ENCODE measurements at places on chromosomes 4 and X.
A peak's percentile ranks its signal among the peaks of the same experiment; 100 is the strongest.

DNA sequence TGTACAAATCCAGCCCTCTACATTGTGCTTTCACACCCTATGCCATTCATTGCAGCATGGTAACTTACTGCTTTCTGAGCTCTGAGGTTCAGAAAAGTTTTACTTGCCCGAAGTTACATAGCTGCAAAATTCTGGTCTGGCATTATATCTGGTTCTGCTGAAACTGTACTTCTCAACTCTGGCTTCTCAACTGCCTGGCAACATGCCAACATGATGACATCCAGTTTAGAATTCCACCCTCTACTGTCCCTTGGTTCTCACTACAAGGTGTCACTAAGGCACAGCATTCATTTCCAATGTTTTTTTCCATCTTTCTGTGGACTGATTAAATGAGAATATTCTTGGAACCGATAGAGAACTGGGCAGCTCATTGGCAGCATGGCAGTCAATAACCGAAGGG is 242.9 kb upstream of the PRPS2 start:
- DNase-seq: no peak

GRCh38 chrX:120205816-120206753 is 44.5 kb upstream of the ZBTB33 start:
- no peak for DNase-seq

DNA sequence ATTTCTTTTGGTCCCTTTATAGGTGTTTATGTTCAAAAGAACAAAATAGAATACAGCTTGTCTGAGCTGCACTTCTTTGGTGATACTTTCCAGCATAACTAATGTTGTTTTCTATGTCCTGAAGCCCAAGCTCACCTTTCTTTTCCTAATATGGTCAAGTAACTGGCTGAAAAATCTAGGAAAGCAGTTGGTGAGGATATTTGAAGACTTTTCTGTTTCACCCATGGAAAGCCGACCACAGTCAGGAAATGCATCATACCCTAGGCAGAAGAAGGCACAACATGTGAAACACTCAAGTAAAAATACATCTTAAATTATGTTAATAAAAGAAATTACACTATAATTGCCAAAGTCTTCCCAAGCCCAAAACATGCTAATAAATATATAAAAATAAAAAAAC is 337.0 kb downstream of the PDGFC start:
- no peak for DNase-seq

DNA sequence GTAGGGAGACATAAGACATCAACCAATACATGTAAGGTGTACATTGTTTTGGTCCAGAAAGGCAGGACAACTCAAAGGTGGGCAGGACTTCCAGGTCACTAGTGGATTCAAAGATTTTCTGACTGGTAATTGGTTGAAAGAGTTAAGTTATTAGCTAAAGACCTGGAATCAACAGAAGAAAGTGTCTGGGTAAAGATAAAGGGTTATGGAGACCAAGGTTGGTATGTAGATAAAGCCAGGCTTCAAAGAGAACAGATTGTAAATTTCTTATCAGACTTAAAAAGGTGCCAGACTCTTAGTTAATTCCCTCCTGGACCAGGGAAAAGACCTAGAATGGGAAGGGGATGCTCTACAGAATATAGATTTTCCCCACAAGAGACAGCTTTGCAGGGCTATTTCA is 28.3 kb upstream of the GAB1 start:
- no peak for DNase-seq

- no peak for DNase-seq
Observed at GRCh38 chr4:110853242-110853641, 230.4 kb upstream of the PITX2 start.

DNA sequence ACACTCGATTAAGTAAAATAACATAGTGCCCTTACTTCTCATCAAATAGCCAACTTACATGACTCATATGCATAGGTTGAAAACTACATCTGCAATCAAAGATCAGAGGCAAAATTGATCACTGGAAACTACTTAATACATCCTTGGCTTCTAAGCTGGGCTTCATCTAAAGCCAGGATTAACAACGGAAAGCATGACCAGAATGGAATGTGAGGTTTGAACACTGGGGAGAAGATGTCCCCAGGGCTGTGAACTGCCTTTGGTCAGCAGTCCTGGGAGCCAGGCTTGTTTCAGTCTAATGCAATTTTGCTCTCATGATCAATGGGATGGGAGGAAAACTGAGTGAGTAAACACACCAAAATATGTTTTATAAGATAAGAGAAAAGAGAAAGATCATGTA is 192.5 kb upstream of the TTC29 start:
- no peak for DNase-seq

DNA sequence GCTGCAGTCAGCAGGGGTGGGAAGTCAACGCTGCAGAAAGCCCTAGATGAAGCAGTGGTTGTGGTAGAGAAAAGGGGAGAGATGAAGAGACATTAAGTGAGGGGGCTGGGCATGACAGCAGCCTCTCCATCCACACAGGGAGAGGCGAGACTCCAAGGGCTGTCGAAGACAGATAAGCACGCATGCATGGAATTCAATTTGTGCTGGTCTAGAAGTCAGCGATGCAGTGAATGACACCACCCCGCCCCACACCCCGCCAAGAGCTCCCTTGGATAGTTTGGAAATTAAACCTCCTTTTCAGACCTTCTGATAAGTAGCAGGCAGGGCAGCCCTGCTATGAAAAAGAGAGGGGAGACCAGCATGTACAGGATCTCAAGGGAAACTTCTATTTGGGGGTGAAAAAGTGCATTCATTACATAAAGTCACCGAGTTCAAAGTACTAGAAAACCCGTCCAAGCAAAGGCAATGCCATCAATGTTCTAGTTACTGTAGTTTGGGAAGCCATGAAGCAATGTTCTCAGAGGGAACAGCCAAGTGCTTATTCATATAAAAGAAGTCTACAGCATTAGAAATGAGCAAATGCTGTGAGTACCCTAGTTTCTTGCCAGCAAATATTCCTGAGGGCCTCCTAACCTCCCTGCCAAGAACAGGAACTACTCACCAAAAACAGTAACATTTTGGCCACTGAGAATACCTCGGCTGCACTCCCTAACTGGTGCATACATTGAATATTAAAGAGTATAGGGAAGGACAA is 152.3 kb upstream of the ANXA10 start:
- DNase-seq: no peak

- no peak for DNase-seq
Observed at GRCh38 chr4:95386410-95386809, 162.4 kb downstream of the UNC5C start.

GRCh38 chr4:152310257-152310656 is 225.6 kb downstream of the FBXW7 start:
- DNase-seq: no peak

GRCh38 chr4:76634220-76634619 is 199.2 kb downstream of the SHROOM3 start:
- DNase-seq: no peak

DNA sequence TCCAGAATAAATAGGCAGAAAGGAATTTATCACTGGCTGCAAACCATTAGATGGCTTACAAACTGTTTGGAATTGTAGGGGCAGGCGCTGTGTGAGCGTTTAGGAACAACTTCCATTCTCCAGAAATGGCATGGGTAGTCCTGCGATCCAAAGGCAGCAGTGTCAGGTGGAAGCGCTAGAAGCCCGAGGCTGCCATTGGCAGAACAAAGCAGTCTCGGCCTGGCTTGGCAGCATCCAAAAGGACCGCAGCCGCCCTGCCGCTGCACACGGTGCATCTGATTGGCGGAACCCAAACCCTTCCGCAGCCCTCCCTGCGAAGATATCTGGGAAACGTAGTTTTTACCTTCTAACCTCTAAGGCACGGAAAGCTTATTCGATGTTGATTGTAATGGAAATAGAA is 23.6 kb upstream of the YTHDC1 start:
- DNase-seq: peak; percentile 95

DNA sequence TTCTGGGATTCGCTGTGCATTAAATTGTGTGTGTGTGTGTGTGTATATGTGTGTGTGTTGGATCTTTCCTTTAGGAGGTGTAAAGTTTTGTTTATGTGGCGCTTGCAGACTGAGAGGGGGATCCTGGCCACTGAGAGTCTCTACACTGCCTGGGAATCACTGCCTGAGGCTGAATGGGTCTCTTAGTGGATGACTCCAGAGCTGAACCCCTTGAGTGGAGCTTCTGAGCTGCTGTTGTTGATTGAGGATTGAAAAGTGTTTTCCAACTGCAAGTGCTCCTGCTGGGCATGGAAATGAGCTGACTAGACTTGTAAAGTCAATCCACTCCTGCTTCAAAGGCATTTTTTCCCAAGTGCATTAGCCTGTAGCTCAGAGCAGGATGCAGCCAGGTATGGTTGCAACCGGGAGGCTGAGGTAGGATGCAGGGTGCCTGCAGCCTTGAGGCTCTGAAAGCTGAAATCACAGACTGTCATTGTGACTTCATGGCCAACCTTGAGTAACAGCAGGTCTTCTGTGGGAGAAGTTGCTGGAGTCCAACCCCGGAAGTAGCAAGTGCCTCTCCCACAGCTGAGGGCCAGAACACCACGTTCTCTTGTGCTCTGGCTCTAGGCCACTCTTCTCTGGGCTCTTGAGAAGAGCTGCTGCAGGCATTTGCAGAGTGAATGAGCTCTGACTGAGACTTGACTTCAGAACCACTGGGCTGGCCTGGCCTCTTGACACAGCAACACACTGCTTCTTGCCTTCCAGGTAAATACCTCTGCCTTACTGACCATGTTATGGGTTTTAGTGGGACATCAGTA is at the start of gene TBX22:
TBX22 (plus strand) TSS at position 613 of the 800 bp plus-strand sequence. CDS start 7,517 bp downstream, outside the sequence.
- no peak for DNase-seq

- DNase-seq: no peak
Observed at GRCh38 chrX:150038315-150038714, 100.0 kb upstream of the EOLA2 start.

DNA sequence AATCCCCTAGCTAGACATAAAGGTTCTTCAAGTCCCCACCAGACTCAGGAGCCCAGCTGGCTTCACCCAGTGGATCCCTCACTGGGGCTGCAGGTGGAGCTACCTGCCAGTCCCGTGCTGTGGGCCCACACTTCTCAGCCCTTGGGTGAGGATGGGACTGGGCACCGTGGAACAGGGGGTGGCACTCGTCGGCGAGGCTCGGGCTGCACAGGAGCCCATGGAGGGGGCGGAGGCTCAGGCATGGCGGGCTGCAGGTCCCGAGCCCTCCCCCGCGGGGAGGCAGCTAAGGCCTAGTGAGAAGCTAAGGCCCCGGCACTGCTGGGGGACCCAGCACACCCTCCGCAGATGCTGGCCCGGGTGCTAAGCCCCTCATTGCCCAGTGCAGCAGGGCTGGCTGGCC is 16.1 kb upstream of the ACSL4 start:
- DNase-seq: no peak

GRCh38 chr4:13907255-13907751 is 279.8 kb upstream of the BOD1L1 start:
- no peak for DNase-seq

- DNase-seq: no peak
Observed at GRCh38 chrX:111728096-111728495, 47.1 kb downstream of the ALG13 start.
